Inflammatory macrophage (primary cell): ENCODE measurements at places on chromosomes 1 and 21.

DNA sequence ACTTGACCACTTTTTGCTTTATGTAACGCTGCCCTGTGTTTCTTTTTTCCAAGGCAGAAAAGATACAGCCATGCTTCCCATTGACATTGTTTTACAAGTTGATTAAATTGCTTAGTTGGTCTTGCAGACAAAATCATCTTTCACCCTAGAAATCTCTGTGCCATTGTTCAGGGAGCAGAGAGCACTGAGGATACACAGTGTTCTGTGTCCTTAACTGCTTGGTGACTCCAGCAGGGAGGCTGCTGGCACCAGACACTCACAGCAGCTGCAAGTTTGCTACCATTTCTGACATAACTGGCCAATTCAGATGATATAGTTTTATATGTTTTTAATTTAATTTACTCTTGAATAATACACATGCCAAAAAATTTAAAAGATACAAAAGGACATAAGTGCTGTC is 118.7 kb downstream of the RGS2 start:
- no peak for DNase-seq

- DNase-seq, result no peak
These were observed 12.4 kb downstream of the HHIPL2 start for GRCh38 chr1:222535455-222535854.

DNA sequence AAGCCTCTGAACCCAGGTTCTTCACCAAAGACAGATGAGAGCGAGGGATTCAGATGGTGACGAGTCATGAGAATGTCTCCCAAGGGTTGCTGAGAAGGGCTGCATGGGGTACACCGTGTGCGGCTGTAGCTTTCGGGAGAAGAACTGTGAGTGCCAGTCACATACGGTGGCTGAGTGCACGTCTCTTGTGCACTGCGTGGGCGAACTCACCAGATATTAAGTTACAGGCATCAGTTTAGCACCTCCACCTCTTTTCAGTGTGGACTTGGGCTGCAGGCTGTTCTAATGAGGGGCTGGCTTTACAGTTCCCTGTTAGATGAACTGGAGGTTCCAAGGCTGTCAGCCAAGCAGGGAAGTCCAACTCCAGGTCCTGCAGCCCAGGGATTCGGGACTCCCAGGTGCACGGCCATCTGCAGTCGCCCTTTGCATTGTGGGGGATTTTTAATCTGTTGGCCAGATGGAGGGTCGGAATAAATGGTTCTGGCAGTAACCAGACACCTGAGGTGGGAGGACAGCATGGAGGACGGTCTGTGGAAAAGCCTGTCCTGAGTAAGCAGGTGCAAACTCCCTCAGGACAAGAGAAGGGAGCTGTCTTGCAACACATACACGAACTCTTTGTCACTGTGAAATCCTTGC is 26.5 kb upstream of the AVPR1B start:
- no peak for DNase-seq

DNA sequence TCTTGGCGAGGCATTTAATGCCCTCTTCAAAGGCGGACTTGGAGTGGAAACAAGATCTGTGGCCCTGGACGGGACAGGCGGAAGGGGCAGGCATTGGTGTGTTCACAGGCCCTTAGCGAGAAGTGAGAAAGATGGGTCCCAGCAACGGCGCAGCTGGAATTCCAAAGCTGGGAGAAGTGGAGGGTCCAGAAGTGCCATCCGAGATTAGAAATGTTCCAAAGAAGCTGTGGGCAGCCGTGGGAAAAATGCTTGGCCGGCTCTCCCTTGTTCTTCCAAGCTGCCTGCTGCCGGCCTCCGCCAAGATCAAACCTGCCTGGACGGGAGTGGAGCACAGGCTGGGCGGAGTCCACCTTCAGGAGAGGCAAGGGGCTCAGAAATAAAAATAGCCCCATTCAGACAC is 69.4 kb upstream of the ACTRT2 start:
- DNase-seq, result no peak

DNA sequence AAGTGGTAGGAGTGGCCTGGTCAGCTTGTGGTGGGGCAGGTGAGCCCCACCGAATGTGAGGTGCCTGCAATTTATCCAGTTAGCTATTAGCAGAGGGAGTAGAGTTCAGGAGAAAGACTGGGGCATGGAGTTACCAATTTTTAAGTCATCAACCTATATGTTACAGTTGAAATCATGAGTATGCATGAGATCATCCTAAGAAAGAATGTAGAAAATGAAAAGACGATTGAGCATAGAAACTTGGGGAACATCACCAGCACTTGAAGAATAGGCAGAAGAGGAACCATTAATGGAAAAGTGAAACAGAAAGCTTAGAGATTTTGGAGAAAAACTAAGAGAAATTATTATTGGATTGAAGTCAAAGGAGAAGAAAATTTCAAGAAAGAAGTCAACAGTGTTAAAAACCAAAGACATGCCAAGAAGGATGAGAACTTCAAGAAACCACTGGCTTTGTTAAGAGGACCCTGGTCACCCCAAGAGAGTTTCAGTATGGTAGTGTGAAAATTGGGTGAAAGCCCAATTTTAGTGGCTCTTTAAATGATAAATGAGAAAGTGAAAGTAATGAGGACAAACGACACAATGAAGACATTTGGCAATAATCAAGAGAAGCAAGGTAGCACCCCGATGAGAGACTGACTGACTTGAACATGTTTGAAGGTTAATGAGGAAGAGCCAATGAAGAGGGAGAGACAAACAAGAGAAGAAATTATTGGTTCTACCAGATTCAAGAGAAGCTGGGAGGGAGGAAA is 36.7 kb downstream of the DNASE2B start:
- DNase-seq, result peak; percentile 18

- no peak for DNase-seq
These were observed 155.8 kb upstream of the TMEM51 start for GRCh38 chr1:14997646-14998276.
